ENCODE measurements at places on chromosomes 1 and 21.

- no peak for ATAC-seq
Measured at GRCh38 chr1:108639899-108640560, 20.9 kb downstream of the HENMT1 start.

- peak; percentile 94 for ATAC-seq
Measured at GRCh38 chr1:221794079-221794670, 52.3 kb upstream of the DUSP10 start.

- no peak for ATAC-seq
Measured at GRCh38 chr1:110846861-110847260, 26.1 kb upstream of the CD53 start.

DNA sequence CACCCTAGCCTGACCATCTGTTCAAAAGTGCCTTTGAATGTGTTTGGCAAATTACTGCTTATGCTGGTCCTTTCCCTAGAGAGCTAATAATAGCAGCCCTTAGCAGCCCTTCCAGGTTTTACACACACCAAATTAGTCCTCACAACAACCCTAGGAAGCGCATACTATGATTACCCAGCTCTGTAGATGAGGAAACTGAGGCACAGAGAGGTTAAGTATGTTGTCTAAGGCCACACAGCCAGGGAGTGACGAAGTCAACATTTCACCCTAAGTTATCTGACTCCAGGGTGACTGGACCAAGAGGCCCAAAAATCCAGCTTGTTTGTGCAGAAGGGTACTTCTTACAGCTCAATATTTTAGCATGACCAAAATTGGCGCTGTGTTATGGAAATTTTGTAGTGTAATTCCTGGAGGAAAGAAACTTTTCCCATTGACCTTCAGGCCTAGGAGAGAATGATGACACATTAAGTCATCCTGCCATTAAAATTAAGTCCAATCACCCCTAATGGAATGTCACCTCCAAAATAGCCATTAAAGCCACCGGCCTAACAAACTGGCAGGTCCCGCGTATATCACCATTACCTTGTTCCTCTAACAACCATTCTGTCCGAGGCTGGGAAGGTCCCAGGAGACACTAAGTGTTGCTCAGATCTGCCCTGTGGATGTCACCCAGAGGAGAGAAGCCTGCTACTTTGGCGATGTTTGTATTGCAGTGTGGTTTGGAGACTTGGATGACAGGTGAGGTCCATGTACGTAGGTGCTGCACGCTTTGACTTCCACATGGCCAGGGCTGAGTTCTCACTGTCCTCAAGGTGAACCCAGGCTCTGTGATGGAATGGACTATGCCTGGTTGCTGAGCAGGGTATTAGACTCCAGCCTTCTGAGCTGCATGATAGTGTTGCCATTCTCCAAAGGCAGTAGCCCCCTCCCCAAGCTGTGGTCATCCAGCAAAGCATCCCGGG, 258.3 kb downstream of the TOMM20 start:
- ATAC-seq = no peak

- no peak for ATAC-seq
Measured at GRCh38 chr1:67590329-67590728, 94.7 kb upstream of the GADD45A start.

- no peak for ATAC-seq
Measured at GRCh38 chr1:167276969-167277368, 56.3 kb downstream of the POU2F1 start.

- ATAC-seq = no peak
Measured at GRCh38 chr21:15144026-15144425, 79.2 kb upstream of the NRIP1 start.

- ATAC-seq = no peak
Measured at GRCh38 chr1:51661081-51661518, 44.2 kb downstream of the OSBPL9 start.

DNA sequence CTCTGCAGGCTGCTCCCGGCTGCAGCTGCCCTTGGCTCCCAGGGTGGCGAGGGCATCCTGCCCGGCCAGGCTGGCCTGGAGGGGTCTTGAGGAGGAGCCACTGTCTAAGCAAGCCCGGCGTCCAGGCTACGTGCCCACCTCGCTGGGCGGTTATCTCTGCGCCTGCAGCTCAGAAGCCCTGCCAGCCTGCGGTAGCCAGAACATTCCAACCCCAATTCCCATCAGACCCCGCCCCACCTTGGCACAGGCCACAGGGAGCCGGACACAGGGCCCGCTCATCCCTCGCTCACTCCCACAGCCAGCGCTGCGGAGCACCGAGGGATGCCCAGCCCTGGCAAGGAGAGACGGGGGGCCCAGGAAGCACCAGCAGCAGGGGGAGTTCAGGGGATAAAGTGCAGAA, 53.9 kb downstream of the MEGF6 start:
- no peak for ATAC-seq

DNA sequence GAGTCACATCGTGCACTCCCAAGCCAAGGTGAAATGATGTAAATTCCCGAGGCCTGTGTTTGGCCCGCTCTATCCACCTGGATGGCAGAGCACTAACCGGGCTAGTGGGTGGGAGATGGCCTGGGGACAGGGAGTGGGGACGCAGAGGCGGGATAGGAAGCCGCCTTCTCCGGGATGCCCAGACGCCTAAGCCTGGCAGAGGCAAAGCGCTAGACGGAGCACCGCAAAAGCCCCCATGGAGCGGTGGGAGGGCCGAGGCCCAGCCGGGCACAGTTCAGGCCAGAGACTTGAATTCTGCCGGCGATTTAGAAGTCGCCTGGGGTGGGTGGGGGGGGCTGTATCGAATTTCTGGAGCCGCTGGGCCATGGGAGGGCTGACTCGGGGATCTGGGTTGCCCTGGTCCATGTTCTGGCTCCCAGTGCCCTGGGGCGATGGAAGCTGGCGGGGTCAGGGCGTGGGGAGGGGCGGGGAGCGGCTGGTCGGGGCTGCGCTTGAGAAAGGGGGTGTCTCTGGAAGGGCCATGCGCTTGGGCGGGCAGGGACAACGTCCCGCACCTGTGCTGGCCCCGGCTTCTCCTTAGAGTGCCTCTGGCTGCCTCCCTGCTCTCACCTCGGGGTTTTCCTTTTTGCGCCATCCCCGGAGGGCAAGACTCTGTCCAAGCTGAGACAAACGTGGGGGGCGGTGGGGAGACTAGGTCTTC, 28.0 kb downstream of the KIAA2013 start:
- no peak for ATAC-seq

- ATAC-seq = no peak
Measured at GRCh38 chr1:204834752-204835151, 35.9 kb upstream of the NFASC start.

- ATAC-seq = peak; percentile 99
Measured at GRCh38 chr21:34129039-34129891, 55.9 kb downstream of the MRPS6 start.

DNA sequence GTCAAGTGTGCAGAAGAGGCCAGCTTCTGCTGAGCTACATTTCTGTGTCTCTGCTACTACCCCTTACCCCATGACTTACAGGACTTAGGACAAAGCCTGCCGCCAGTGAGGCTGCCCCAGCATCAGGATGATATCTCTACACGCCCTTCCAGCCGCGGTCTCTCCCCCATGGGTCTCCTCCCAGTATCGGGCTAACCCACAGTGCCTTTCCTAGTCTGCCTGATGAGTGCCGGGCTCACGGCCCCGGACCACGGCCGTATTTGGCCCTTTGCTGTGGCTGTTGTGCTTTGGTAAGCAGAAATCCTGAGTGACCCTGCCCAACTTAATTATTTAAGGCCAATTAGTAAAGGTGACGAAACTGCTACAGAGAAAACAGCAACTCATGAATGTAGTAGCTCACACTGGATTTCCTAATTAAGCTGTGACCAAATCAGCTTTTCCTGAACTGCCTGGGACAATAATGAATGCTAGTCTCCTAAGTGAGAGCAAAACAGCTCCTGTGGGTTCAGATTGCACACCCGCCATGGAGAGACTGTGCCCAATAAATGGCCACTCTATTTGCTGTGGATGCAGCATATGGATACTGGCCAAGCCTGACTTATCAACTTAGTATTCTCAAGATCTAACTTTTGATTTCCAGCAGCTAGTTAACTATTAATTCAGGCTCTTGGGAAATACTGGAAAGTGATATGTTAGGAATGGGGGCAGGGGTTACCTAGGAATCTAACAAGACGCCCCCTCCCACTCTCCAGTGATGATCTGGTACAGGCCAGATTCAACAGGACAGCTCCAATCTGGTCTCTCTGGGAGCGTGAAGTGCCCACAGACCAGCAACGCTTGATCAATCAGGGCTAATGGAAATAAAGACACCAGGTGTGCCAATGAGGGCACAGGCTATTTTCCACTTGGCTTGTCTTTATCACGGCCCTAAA, 123.3 kb upstream of the IFFO2 start:
- ATAC-seq = no peak

GRCh38 chr1:45843474-45843905, 40.1 kb downstream of the MAST2 start:
- ATAC-seq = no peak

- no peak for ATAC-seq
Measured at GRCh38 chr1:35171579-35171978, 21.4 kb downstream of the SFPQ start.

GRCh38 chr21:21076051-21076450, 77.8 kb downstream of the NCAM2 start:
- ATAC-seq = no peak

Data from activated CD4-positive, CD25-positive, alpha-beta regulatory T cell treated with anti-CD3 and anti-CD28 coated beads, Interleukin-2, amount 50 U/mL, for 24 hours (primary cell).